ENCODE measurements at places on chromosomes 7 and 10.

- DNase-seq = peak; percentile 28
Measured at GRCh38 chr10:36421992-36422391, 703.4 kb upstream of the ANKRD30A start.

DNA sequence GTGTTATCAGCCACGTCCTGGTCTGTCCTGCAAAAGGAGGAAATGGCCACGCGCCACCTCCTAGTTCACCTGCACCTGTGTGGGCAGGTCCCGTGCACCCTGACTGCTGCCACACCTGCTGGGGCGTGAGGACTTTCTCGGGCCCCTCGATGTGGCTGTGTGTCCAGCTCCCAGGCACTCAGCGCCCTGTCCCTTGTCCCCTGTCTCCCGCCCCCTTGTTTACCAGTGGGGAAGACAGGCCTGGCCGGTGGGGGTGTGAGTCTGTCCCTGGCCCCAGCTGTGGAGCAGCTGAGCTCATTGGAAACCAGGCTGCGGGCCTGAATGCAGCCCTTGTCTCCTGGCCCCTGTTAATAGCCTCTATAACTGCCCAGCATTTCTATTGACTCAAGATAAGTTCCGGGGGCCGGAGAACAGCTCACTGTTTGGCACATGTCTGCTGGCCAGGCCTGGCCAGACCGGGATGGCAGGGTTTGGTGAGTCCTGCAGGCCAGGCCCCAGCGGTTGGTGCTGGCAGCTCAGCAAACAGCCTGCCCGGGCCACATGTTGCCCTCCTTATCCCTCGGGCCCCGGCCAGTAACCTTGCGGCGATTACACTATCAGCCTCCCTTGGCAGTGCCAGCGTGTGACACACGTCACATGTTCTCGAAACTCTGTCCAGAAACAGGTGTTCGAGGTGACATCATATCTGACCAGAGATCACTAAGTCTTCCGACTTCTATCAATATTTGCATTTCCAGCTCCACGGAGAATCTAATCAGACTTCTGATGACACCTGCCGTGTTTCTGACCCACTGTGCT lies 52.1 kb downstream of the FOXL3 start:
- no peak for DNase-seq

DNA sequence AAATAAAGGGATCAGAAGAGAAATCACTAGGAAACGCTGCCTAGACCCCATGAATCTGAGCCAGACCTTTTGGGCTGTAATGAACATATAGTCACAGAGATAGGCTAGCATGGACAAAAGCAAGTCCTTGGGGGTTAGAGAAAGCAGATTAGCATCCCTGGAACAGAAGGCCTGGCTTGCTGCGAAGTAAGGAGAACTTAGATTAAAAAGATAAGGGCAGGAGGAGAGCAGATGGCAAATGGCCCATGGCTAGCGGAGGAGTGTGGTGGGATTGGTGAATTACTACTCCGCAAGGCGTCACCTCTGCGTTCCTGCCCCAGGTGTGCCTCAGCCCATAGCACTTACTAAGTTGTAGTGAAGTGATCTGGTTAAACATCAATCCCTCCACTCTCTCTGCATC lies 92.3 kb upstream of the ZNF438 start:
- DNase-seq = peak; percentile 52

GRCh38 chr7:108020585-108020984 lies 17.6 kb upstream of the LAMB1 start:
- peak; percentile 72 for DNase-seq

- DNase-seq = peak; percentile 66
Measured at GRCh38 chr7:77699056-77699455, 2.8 kb downstream of the RSBN1L start.

GRCh38 chr10:31148951-31149350 lies 117.3 kb upstream of the ZNF438 start:
- peak; percentile 54 for DNase-seq

DNA sequence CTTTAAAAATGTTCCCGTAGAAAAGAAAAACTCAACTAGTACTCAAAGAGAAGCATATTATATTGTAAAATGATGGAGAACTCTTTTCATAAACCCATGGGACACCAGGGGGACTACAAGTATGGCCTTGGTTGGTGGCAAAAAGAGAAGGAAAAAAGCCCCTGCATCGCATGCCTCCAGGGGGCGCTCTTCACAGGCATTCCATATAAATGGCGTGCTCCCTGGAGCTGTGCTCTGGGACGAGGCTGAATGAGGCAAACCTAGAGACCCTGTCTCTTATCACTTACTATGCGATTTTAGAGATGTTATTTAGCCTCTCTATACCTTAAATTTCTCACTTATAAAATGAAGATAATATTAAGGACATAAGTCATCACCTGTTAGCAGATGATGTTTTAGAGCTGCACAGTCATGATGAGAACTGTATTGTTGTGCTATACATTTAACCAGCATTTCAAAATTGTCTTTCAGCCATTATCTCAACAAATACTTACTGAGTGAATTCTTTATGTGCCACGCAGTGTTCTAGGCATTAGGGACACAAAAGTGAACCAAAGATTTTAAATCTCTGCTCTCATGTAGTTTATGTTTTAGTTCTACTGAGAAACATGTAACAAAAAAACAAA lies 105.8 kb downstream of the ARHGAP21 start:
- no peak for DNase-seq

- no peak for DNase-seq
Measured at GRCh38 chr7:42833411-42833810, 78.5 kb downstream of the C7orf25 start.

- no peak for DNase-seq
Measured at GRCh38 chr7:27825891-27826290, 85.9 kb downstream of the TAX1BP1 start.

DNA sequence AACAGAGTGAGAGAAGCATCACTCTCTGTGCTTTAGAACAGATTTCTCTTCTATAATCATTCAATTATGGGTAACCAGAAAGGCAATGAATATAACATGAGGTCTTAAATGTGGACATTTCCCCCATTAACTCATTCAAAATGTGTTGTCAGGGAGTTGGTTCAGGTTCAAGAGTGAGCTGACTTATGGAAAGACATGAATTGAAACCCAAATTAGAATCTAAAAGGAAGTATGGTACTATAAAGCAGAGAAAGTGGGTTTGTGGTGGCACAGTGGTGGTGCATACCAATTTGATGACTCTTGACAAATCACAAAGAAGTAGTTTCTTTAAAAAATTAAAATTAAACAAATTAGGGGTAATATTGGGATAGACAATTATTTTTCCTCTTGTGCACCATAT lies 114.6 kb upstream of the MEOX2 start:
- DNase-seq = no peak

- DNase-seq = no peak
Measured at GRCh38 chr10:125565046-125565445, 117.9 kb downstream of the TEX36 start.

DNA sequence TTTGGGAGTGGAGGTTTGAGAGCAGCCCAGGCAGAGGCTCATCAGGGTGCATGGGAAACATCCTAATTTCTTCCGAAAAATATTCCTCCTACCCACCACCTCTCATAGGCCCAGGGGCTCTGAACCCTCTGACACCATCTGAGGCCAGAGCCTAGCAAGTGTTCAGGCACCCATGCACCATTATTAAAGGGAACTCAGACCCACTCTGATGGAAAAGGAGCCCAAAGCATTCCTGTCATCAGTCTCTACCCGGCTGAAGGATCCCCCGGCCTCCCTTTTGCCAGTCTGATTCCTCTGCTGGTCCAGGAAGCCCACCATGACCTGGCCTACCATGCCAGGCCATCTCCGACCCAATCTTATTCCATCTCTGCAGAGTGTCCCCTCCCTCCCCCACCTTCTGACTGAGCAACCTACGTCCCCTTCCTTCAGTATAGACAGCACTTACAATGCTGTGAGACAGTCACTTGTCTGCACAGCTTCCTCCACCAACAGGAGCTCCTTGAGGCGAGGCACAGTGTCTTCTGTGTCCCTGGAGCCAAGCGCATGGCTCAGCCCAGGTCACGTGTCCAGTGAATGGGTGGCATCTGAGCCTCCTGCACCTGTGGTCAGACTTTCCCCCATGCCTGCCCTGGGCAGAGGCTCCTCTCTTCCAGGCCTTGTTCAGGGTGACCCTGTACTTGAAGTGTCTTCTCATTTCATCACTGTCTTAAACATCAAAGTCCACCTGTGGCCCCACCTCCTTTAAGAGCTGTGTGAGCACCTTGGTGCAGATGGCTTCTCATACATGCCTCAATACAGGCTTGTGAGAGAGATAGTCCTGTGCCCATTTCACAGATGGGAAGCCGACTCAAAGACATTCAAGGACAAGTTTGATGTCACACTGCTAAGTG lies 889 bp upstream of the GPR15LG start:
- no peak for DNase-seq

- no peak for DNase-seq
Measured at GRCh38 chr7:8277394-8277982, 15.5 kb upstream of the ICA1 start.

GRCh38 chr10:77390481-77390891 lies 247.1 kb downstream of the KCNMA1 start:
- no peak for DNase-seq

DNA sequence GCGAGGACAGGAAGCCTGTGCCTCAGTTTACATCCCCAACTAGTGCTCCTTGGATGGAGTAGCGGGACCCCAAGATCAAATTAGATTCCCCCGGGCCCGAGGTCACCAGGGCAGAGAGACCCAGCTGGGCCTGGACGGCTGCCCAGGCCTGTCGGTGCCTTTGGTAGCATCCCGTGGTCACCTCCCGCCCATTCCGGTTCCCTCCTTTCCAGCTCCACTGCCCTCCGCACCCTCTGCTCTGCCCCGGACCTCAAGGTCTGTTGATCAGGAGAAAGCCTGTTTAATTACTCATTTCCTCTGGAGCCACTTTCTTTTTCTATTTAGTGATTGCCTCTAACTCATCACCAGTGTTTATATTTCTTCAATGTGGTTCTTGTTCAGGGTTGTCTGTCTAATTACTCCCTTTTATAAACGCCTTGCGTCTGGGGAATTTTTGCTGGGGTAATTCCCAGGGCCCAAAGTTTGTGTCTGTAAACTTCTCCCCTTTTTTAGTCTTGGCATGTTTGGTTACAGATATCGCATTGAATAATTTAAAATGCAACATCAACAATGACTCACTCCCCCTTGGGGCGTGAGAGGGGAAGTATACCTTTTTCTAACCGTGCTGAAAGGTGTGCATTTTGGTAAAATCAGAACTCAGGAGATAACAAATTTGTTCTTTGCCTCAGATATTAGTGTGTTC lies 1.9 kb downstream of the FOXK1 start:
- no peak for DNase-seq

DNA sequence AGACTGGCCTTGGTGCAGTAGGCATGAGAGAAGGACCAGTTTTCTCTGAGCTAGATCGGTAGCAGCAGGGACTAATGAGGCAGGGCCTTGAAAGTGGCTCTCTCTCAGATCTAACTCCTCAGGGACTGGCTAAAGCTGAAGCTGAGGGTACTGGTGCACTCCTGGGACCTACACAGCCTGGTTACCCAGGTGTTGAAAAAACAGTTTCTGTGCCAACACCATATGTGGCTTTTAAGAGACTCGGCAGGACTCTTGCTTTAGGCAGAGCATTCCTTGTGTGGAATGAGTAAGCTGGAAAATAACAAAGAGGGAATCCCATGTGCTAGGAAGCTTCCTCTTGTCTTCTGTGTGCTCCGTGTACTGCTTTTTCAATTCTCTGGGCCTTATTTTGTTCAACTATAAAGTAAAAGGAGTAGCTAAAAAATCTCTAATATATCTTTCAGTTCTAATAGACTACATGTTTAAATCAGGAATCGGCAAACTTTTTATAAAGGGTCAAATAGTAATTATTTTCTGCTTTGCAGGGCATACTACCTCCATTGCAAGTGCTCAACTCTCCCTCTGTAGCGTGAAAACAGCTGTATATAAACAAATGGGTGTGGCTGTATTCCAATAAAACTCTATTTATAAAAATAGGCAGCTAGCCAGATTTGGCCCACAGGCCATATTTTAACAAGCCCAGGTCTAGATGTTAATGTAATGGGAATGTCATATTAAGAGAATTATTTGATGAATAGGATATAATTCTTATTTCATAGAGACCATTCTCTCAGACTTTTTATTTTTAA lies 186.1 kb upstream of the KAT6B start:
- DNase-seq = peak; percentile 98

GRCh38 chr7:70738151-70738885 lies 393.6 kb upstream of the GALNT17 start:
- no peak for DNase-seq

DNA sequence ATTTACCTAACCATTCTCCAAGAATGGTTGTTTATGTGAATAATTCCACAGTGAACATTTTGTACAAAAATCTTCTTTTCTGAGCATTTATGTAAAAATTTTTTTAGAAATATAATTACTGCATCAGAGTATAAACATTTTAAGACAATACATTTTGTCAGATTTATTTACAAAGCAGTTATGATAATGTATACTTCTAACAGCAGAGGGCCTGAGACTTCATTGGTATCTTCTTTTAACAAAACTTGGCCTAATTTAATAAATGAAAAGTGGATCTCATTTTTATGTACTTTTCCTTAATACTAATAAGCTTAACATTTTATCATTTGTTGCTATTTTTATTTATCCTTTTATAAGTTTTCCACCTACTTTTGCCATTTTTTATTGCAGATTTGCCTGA lies 69.4 kb downstream of the HECTD2 start:
- DNase-seq = no peak

DNA sequence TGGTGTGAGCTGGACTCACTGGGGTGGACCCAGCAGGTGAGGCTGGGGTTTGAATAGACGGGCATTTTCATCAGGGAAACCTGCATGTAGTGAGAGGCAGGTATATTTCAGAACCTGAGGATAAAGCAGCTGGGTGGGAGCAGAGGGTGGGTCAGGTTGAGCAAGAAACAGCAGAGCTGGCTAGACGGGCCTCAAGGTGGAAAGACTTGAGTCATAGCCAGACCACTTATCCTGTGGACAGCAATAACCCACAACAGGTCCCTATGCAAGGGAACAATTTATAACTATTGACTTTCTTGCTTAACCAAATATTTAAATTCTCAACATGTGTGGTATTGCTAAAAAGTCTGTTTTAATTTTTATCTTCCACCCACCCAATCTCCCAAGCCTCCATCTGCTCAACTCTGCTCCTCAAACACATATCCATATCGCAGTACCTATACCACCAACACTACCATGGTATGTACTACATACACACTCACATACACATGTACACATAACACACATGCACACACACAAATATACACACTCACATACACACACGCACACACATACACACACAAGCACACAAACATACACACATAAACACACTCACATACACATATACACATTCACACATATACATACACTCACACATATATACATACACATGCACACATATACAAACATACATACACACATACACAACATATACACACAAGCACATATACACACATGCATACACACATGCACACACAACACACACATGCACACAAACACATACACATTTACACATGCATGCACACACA lies 129.0 kb upstream of the C7orf33 start:
- DNase-seq = no peak

GRCh38 chr10:63464402-63465292 lies 1.1 kb downstream of the JMJD1C start:
- DNase-seq = peak; percentile 36

Data from NCI-H2171 treated with DMSO at 0.1 percent for 48 hours (cell line).